ENCODE measurements at places on chromosomes 4 and X.

DNA sequence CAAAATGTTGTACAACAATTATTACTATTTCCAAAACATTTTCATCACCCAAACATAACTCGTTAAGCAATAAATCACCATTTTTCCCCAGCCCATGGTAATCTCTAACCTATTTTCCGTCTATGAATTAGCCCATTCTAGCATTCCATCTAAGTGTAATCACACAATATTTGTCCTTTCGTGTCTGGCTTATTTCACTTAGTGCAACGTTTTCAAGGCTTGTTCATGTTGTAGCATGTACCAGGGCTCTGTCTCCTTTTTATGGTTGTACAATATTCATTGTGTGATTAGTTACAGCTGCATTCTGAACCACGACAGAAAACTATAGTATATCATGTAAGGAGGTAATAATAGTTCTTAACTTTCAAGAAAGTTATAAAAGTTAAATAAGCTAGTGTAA, 656.0 kb upstream of the HS3ST1 start:
- DNase-seq, result no peak

- peak; percentile 27 for DNase-seq
Measured at GRCh38 chr4:13990596-13991589, 363.4 kb upstream of the BOD1L1 start.

DNA sequence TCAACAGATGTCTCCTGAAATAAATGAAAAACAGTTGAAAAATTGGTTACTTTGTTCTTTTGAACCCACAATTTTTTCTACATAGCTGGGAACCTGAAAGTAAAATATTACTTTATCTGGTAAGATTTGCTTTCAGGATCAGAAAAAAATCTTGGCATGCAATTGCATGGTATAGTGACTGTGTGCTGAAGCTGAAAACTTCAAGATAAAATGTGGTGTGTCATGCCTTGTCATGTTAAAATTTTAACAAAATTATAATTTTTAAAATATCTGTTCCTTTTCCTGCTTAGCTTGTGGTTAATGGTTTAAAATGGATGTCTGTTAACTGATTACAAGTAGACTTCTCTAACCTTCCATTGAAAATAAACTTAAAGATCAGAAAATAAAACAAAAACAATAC, 904.8 kb downstream of the PDHA2 start:
- DNase-seq, result no peak

GRCh38 chr4:38131371-38132091, 171.3 kb downstream of the PTTG2 start:
- no peak for DNase-seq

- no peak for DNase-seq
Measured at GRCh38 chr4:151530230-151530629, 121.3 kb downstream of the FHIP1A start.

GRCh38 chr4:99816545-99817308, at the start of gene DAPP1:
Gene DAPP1 (plus strand): TSS chr4:99816827. CDS start chr4:99816914, 87 bp downstream.
- peak; percentile 25 for DNase-seq

DNA sequence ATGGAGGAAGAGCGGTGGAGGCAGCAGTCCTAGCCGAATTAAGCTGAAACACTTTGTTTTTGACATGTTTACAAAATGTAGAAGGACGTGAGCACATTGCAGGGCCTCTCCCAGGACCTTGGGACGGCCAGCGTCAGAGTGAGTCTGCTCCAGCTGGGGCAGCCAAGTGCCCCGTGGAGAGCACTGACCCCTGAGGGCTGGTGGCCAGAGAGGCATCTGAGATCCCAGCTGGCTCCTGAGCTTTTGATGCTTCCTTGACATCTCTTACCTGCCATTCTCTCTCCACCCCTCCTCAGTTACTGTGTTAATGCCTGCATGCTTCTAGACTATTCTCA, 24.7 kb downstream of the NAT8L start:
- no peak for DNase-seq

- DNase-seq, result no peak
Measured at GRCh38 chr4:103123114-103123513, 23.5 kb upstream of the BDH2 start.

DNA sequence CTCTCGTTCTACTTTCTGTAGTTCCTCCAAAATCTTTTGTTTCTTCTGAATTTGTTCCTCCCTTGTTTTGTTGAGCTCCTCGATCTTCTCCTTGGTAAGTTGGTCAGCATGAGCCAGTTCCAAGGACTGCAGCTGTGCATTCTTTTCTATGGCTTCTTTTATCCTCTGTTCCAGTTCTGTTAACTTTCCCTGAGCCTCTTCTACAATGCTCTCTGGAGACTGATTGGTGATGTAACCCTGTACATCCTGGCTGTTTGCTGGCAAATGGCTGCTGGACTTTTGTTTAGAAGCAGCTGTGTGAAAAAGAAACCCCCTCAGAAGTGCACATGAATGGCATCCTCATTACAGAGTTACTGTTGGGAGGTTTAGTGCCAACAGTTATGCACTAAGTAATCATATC, 70.5 kb upstream of the COX18 start:
- no peak for DNase-seq

DNA sequence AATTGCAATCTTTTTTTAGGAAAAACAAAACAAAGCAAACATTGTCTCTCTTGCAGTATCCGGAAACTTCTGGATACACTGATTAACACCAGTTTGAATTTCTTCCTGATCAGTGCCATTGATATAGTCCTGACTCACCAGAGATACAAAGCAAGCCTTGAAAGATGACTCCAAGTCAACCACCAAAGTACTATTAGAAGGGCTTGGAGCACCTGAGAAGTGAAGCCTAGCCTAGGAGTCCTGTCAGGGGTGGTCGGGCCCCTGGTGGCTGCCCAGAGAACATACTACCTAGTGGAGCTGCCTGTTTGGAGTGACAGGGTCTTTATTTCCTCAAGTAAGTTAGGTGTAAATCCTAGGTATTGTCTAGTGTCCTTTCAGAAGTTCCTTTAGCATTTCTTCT, 593.2 kb downstream of the ZNF674 start:
- DNase-seq, result no peak

- no peak for DNase-seq
Measured at GRCh38 chr4:150217808-150218207, 139.6 kb downstream of the DCLK2 start.

- peak; percentile 52 for DNase-seq
Measured at GRCh38 chr4:51895816-51896408, 53.0 kb downstream of the DCUN1D4 start.

GRCh38 chrX:1086444-1087409, 125.7 kb downstream of the CRLF2 start:
- DNase-seq, result no peak

GRCh38 chrX:115525486-115525885, 35.5 kb upstream of the PLS3 start:
- no peak for DNase-seq

GRCh38 chrX:63275127-63275526, 76.0 kb downstream of the SPIN4 start:
- no peak for DNase-seq

DNA sequence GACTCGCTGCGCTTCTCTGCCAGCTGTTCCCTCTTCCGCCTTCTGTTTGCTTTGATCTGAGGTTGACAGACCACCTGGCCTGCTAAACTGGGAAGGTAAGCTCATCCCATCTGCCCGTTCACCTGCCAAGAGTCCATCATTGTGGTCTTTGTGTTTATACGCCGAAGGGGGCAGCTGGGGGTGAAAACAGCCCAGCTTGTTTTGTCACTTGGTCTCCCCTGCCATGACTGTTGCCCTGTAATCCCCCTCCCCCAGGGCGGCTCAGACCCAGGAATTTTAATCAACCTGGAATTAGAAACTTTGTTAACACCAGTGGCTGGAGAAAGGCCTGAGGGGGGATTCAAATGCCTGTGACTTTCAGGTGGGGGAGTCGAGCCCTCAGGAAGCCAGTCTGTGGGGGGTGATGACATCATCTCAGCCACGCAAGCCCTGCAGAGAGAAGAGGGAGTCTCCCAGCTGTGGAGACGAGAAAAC, 333.3 kb downstream of the BCOR start:
- DNase-seq, result no peak

DNA sequence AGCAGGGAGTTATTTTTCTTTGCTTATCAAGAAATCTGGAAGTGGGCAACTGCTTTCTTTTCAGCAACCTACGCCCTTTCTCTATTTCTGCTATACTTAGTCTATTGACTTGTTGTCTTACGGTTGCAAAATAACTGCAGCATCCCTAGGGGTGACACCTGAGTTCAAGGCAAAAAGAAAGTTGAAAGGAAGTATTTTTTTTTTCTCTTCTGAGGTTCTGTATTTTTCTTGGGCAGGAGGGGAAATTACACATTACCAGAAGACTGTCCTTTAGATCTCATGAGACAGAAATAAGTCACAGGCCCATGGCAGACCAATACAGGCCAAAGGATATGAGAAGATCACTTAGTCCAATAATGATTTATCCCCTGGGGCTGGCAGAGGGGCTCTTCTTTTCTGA, 204.7 kb upstream of the CASK start:
- no peak for DNase-seq

DNA sequence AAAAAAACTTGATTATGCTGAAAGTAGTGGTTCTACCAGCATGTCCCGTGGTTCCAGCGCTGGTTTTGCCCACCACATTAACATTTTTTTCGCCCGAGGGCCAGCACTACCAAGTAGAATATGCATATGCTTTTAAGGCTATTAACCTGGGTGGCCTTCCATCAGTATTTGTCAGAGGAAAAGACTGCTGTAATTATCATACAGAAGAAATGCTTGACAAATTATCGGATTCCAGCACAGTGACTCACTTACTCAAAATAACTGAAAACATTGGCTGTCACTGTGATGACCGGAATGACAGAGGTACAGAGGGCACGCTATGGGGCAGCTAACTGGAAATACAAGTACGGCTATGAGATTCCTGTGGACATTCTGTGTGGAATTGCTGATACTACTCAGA, 34.6 kb downstream of the PRPS2 start:
- DNase-seq, result no peak

DNA sequence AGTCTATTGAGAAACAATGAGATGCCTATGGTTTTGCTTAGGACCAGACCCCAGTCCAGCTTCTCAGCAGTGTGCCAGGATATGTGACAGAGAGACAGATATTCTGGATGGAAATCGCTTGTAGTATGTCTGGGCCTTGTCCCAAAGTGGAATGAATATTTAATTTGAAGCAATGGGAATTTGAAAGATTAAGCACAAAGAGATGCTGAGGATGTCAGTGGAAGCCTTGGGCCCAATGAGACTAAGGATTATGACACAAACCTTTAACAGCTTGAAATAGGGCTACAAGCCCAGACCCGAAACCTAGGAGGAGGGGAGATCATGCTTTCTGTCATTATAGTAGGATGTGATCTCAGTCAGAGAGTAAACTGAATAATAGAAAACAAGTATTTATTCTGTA, 459.2 kb downstream of the FAT4 start:
- no peak for DNase-seq

GRCh38 chr4:174119051-174119450, 164.4 kb downstream of the FBXO8 start:
- DNase-seq, result no peak

DNA sequence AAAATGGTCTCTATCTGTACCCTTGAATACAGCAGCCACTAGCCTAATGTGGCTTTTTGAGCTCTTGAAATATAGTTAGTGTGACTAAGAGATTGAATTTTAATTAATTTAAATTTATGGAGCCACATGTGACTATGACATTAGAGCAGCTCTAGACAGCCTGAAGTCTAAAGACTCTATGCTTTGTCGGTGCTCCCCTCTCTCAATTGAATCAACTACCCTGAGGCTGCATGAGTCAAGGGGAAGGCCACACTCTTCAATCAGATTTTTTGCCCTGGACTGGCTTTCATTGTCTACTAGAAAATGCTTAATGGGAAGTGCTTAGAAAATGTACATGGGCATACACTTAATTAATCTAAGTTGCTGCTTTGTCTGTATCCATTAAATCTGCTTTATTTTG, 11.7 kb downstream of the TLR7 start:
- no peak for DNase-seq

DNA sequence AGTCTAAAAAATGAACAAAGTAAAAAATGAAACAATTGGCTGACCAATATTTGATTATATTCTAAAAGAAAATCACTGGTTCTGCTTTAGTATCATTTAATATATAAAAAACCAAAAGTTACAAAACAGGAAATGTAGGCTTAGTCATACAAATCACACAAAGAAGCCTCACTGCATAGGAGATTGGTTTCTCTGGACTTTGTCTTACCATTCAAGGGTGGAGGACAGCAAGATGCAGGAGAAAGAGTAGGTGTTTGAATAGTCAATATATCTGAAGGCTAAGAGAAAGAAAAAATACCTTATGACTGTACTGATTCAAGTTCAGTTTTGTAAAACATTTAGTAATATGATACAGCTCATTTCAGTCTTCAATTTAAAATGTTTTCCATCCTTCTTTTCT, 28.6 kb upstream of the TAF9B start:
- no peak for DNase-seq

- no peak for DNase-seq
Measured at GRCh38 chr4:153159016-153159415, 45.2 kb upstream of the TRIM2 start.

GRCh38 chrX:19639056-19639455, 123.7 kb upstream of the MAP3K15 start:
- no peak for DNase-seq

DNA sequence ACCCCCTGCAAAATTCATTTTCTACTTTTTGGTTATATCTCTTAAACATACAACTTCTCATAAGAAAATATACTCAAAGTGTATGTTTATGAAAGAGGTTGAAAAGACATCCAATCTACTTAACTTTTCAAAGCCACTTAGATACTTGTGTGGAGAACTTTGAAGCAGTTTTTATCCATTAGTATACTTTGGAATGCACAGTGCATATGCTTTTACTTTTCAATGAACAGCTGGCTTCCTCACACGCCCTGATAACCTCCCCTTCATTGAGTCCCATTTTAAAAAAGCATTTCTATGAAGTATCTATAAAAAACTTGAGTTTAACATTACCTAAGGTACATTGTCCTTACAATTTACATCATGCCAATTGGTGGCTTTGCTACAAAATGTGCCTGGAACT, 73.8 kb downstream of the VEGFC start:
- DNase-seq, result no peak

DNA sequence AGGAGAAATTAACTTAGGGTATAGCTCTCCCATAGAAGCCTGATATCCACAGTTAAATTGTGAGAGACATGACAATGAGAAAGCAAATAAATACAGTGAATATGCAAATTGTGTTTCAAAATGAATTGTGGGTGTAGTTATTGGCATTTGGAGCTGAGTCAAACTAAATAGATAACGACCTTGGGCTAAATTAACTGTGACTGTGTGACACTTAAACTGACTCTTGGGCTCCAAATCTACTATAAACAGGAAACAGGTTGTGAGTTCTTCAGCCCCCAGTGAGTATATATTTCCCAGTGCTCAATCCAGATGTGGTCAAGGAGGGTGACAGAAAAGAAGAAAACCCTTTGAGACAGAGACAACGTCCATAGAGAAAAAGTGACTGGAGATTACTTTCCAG, 11.3 kb upstream of the MAGEA10 start:
- DNase-seq, result no peak

DNA sequence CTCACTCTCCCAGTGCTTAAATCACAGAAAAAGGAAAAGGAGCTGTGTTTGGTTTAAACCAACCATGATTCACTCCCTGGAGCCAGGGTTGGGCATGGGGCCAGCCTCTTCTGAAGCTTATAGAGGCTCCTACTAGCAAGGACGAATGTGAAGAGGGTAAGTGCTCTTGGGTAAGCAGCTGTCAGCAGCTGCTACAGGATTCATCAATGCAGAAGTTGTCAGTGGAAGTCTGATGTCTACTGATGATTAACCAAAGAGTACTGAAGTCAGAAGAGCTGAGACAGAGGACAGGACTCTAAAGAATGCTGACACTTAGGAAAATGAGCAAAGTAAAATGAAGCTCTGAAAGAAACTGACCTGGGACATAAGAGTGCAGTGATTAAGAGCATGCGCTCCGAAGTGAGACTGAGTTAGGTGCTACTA, 32.7 kb upstream of the JADE1 start:
- no peak for DNase-seq

All from left kidney (tissue), 8 donors.